Type B pancreatic cell (in vitro differentiated cells): ENCODE measurements at places on chromosomes 3 and 15.

DNA sequence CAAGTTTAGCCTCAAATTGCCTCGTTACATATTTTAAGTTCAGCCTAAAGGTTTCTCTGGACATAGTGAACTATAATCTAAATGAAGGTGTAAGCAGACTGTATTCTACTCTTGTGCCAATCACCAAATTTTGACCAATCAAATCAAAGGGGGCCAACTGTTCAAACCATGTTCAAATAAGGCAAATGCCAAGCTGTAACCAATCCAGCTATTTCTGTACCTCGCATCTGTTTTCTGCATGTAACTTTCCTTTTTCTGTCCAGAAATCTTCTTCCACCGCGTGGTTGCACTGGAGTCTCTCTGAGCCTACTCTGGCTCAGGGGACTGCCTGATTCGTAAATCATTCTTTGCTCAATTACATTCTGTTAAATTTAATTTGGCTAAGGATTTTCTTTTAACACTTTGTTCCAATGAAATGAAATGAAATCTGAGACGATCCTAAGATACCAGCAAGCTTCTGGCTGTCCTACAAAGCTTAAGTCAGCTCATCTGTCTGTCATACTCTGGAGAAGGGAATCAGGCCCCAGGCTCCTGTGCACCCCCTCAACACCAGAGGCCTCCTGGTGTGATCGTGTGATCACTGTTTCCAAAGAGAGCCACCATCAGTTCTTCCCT lies 53.2 kb upstream of the ZNF148 start:
- no peak for DNase-seq

- no peak for DNase-seq
These were observed 305.1 kb downstream of the ZNF621 start for GRCh38 chr3:40829876-40830275.

DNA sequence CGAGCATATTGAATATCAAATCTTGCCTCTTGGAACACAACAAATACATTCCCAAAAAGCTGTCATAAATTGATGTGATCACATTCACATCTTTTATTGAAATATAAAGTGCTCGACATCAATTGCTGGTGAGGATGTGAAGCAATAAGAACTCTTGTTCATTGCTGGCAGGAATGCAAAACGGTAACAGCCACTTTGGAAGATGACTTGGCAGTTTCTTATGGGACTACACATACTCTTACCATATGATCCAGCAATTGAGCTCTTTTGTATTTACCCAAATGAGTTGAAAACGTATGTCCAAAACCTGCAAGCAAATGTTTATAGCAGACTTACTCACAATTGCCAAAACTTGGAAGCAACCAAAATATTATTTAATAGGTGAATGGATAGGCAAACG lies 234.9 kb downstream of the CACNA2D3 start:
- DNase-seq, result no peak

DNA sequence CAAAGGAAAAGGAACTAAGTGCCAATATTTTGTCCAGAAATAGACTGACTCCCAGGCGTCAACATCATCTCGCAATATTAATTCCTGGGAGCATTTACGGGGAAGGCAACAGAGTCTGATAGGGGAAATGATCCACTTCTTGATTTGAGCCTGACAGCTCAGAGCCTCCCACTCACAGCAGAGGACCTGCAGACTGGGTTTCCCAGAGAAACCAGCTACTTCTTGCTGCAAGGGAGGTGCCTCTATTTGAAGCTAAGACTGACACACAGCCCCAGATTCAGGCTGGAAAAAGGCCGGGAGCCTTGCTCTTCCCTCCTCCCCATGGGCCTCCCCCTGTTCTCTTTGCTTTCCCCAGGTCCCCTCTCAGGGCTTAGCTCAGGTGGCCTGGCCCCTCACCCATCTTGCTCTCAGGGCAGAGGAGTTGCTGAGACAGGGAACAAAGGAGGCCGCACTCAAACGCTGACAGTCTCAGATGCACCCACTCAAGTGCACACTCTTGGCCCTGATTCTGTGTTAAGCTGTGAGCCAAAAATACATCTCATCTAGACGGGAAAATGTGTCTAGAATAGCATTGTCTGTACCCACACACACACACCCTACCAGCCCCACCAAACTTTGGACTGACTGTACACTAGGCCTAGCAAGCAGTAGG lies 49.8 kb upstream of the DCLK3 start:
- peak; percentile 47 for DNase-seq

DNA sequence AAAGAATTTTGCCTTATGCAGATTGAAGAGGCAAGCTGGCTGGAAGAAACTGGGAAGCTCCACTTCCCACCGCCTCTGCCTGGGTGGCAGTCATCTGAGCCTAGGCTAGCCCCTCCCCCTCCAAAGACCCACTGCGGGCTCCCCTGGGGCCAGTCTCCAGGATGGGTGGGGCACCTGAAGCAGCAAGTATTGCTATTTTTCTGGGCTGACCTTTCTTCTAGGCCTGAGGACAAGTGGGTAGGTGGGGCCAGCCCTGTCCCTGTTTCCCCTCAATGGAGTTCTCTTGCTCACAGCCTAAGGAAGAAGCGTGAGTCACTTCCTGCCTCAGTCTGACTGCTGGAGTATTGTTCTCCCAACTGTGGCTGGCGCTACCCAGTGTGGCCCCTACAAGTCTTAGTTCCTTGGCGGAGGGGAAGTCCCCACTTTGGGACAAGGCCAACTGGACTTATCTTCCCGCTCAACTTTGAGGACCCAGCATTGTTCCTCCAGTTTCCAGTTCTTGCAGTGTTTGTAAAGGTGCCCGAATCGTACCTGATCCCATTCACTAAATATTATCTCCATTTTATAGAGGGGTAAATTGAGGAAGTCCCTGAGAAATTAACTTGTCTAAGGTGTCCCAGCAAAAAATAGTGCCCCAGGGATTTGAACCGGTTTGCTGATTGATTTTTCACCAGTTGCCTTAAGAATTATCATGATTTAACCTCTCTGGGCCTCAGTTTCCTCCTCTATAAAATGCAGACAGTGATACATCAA lies 1.4 kb downstream of the FURIN start:
- no peak for DNase-seq

- DNase-seq, result no peak
These were observed 37.9 kb upstream of the MUC13 start for GRCh38 chr3:124972457-124972856.

DNA sequence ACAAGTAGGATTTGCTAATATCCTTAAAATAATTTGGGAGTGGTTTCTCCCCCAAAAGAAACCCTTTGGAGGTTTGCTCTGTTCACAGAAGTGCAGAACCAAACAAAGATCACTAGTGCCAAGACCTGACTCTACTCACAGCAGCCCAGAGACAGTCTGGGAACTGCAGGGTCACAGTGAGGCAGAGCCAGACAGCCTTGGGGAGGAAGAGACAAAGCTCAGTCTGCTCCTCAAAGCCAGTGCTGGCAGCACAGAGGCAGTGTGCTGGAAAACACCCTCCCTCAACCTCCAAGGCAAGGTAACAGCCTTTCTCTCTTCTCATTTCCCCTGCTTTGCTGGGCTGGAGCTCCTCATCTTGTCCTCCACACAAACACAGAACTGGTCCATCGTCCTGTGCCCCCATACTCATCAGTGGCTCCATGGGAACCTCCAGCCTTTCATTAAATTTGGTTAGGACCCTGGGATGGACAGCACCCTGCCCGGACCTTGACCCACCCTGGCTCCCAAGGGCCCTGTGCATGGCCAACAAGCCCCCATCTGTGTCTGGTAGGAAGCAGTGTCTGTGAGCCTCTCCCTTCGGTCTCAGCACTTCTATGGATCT lies 12.6 kb downstream of the RAB6B start:
- no peak for DNase-seq

- no peak for DNase-seq
These were observed 52.9 kb upstream of the TBC1D23 start for GRCh38 chr3:100207886-100208285.
